ENCODE measurements at places on chromosomes 3 and 15.

GRCh38 chr15:90558171-90558573, 28.4 kb downstream of the CRTC3 start:
- no peak for DNase-seq

- no peak for DNase-seq
Observed at GRCh38 chr3:113133140-113133539, 78.2 kb upstream of the BOC start.

DNA sequence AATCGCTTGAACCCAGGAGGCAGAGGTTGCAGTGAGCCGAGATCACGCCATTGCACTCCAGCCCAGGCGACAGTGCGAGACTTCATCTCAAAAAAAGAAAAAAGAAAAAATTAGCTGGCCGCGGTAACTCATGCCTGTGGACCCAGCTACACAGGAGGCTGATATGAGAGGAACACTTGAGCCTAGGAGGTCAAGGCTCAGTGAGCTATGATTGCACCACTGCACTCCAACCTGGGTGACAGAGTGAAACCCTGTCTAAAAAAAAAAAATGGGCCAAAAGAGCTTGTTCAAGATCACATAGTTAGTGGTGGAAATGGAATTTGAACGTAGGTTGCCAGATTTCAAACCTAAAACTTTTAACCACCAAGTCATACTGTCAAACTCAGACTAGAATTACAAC, 46.2 kb upstream of the PPP4R2 start:
- DNase-seq: no peak

DNA sequence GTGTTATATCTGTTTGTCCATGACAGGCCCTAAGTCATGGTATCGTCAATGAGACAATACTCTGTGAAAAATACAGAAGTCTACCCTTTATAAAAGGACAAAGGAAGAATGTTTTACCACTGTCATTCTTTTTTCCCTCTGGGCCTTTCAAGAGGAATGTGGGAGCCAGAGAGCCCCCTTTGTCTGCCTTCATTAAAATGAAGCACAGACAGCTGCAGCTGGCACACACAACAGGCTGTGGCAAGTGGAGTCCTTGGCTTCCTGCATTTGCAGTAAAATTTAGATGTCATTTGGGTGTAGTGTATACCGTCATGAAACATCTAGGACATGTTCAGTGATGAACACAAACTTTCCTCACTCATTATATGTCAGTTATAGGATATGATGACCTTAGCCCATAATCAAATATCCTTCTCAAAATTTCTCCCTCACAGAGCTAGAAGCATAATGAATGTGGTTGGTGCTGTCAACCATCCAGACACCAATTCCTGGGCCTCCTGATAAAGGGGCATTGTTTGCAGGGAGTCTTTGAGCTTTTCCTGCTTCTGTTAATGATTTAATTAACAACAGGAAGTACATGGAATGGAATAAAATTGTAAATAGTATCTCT, 76.4 kb downstream of the DHX36 start:
- DNase-seq: peak; percentile 5

- no peak for DNase-seq
Observed at GRCh38 chr3:186642014-186642413, 1.8 kb downstream of the FETUB start.

- DNase-seq: no peak
Observed at GRCh38 chr15:49986326-49986725, 132.7 kb downstream of the ATP8B4 start.

GRCh38 chr15:48974882-48975281, 11.2 kb upstream of the SHC4 start:
- no peak for DNase-seq

GRCh38 chr15:85451099-85451700, 70.8 kb downstream of the AKAP13 start:
- no peak for DNase-seq

DNA sequence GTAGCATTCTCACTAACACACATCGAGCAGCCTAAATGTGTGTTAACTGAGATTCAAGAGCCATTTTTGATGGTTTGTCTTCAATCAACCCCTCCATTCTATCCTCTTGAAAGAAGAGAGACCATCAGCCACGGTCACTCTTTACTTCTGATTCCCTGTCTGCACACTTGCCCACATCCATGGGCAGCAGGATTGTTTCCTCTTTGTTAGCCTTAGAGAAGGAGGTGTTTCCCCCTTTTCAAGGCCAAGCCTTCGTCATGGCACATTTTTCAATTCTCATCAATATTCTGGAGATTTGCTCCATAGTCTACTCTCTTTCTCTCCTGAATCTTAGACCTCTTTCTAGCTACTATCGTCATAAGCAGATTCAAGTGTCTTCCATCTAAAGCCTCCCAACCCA, 522.4 kb upstream of the NAALADL2 start:
- no peak for DNase-seq

- no peak for DNase-seq
Observed at GRCh38 chr3:195873971-195874370, 34.4 kb downstream of the TNK2 start.

GRCh38 chr3:10329495-10330015, 8.6 kb upstream of the SEC13 start:
- no peak for DNase-seq

DNA sequence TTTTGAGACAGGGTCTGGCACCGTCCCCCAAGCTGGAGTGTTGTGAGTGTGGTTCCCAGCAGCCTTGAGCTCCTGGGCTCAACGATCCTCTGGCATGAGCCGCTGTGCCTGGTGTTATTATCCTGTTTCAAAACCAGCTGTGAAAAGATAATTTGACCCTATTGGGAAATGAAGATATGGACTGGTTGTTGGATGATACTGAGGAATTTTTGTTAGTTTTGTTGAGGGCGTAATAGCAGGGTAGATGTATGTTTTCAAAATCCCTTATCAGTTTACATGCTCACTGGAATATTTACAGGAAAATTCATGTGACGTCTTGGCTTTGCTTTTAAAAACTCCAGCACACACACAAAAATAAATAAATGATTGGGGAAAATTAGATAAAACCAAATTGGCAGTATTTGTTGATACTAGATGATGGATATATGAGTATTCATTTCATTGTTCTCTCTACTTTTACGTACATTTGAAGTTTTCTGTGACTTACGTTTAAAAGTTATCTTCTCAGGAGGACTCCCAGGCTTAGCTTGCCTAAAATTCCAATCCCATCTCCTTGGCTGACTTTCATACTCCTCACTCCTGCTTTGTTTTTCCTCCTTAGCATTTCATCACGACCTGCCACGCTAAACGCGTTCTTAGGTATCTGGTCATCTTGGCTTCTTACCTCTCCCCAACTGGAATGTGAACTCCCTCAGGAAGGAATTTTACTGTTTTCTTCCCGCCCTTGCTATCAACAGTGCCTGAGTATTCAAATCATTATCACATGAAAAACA, 56.8 kb upstream of the TFRC start:
- no peak for DNase-seq

All from neural crest cell (in vitro differentiated cells).